ENCODE measurements at places on chromosomes 7 and 10.

- DNase-seq: no peak
Measured at GRCh38 chr10:69665474-69666320, 35.6 kb downstream of the FAM241B start.

DNA sequence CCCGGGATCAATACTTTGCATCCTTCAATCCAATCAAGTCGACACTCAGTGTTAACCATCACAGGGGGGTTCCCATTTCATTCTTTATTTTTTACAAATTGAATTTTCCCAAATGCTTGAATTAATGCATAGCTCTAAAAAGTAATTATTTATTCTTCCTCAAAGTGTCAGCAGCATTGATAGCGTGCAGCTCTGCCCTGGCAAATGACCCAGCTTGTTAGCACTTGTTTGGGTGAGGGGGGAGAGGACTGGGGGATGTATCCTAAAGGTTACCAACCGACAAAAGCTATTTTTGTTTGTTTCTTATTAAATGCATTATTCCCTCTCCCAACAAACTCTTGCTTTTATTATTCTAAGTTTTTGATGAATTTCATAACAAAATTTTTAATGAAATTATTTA lies 27.0 kb upstream of the ELMO1 start:
- DNase-seq: no peak

GRCh38 chr10:65950075-65950474 lies 975.8 kb upstream of the LRRTM3 start:
- DNase-seq: no peak

- no peak for DNase-seq
Measured at GRCh38 chr10:51171946-51172345, 97.7 kb downstream of the PRKG1 start.
